ENCODE measurements at places on chromosomes 12 and 14.

- no peak for DNase-seq
These were observed 29.6 kb downstream of the CHST11 start for GRCh38 chr12:104486363-104486750.

DNA sequence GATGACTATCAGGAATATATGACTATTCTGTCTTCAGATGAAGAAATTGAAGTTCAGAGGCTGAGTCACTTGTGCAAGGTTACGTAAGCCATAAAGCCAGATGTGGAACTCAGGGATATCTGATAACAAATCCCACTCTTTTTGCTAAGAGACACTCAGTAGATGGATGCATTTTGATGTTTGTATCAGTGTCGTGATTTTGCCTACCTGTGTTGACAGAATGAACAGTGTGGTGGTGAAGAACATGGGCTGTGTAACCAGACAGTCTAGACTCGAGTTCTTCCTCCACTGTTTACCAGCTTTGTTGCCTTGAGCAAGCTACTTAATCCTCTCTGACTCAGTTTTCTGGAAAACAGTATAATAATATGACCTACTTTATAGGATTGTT lies 93.9 kb downstream of the DAAM1 start:
- peak; percentile 85 for DNase-seq

DNA sequence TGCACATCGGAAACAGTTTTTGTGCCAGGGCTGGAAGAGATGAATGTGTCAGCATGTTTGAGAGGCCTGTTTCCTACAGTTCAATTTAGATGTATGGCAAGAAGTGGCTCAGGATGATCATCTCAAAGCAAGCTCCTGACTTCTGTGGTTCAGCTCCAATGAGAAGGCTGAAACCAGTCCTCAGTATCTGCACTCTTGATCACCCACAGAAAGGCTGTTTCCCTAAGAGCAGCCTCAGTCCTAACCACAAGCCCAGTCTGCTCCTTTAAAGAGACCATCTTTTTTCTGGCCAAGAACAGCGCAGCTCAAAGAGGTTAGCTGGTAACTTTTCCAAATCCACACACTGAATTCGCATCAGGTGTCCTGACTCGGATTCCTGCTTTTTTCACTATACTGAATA lies 19.2 kb downstream of the CSRP2 start:
- no peak for DNase-seq

- DNase-seq, result no peak
These were observed 108.8 kb downstream of the RBM19 start for GRCh38 chr12:113857371-113857770.

DNA sequence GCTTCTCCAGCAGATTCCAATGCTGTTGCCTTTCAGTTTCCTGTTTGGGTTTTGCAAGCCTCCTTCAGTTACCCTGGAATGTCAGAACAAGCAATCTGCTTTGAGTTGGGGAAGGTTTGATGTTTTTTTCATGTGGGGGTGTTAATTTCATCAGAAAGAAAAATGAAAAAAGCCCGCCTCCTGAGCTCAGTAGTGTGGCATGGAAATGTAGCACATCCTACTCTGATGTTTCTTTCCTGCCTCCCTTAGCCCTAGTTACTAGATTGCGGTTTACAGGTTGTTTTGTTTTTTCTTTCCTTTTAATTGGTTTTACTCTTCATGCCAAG lies 22.6 kb downstream of the IFNG-AS1 start:
- DNase-seq, result no peak

DNA sequence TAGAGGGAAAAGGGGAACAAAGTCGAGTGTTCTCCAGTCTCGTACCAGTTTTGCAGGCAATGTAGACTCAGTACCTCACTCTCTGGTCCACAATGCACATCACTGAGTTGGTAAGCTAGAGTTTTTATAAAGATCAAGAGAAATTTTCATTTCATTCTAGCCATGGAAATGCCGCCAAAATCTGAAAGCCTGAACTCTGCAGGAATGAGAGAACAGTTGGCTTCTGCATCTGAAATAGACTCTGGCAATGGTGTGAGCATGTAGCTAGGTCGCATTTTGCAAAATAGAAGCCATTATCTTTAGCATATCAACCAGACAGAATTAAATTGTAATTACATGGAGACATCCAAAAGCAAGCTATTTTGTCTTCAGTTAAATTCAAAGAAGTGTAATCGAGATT lies 381.0 kb downstream of the NOVA1 start:
- no peak for DNase-seq

DNA sequence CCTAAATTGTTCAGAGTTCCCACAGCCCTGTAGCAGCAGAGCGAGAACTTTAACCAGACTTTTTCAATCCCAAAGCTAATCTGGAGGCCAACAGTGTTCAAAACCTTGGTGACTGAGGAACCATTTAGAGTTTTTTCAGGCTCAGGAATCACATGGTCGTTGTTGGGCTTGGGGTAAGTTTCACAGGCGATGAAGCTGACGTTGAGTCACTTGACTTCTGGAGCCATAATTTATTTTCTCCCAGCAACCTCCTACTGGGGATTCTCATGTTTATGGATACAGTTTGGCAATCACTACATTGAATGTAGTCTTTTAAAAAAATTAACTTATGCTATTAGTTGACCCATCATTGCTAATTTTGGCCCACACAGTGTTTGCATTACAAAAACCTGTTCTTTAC lies 34.5 kb downstream of the SSPN start:
- DNase-seq, result no peak

- no peak for DNase-seq
These were observed 31.8 kb upstream of the MIS18BP1 start for GRCh38 chr14:45284802-45285201.

DNA sequence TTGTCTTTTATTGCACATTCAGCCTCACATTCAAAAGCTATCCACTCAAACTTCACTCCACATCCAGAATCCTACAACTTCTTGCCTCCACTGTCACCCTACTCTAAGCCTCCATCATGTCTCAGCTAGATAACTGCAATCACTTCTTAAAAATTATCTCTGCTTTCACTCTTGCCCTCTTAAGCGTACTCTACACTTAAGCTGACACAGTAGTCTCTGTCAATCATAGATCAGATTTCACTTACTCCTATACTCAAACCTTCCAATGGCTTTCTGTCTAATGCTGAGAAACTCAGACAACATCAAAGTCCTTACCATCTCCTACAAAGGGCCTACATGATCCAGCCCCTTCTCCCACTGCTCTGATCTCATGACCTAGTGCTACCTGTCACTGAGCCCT lies 304.1 kb downstream of the ITPR2 start:
- no peak for DNase-seq

- peak; percentile 87 for DNase-seq
These were observed 215.5 kb downstream of the C12orf50 start for GRCh38 chr12:87813476-87814234.

- no peak for DNase-seq
These were observed 130.3 kb downstream of the NDUFA12 start for GRCh38 chr12:94872971-94873733.

GRCh38 chr12:129807136-129807535 lies 96.7 kb downstream of the TMEM132D start:
- DNase-seq, result no peak

DNA sequence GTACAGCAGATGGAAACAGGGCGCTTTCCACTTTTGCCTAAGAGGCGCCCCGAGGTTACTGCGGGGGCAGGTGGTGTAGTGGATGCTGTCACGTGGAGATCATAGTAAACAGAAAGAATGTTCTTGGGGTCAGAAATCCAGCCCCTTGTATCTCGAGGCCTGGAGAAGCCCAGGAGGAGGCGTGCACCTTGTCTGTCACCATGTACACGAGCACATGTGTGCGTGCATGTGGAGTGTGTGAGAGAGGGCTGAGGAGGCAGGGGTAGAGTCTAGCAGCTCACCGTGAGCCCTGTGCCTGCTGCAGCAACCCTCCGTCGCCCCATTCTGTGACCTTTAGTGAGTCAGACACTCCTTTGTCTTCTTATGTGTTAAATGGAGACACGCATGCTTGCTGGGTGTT lies 59.0 kb downstream of the CACNA1C start:
- DNase-seq, result no peak

GRCh38 chr12:29072631-29073030 lies 76.4 kb upstream of the FAR2 start:
- peak; percentile 69 for DNase-seq

GRCh38 chr14:96581026-96581425 lies 78.8 kb downstream of the PAPOLA start:
- DNase-seq, result no peak

GRCh38 chr12:50603817-50604639 lies 99.2 kb downstream of the DIP2B start:
- no peak for DNase-seq

DNA sequence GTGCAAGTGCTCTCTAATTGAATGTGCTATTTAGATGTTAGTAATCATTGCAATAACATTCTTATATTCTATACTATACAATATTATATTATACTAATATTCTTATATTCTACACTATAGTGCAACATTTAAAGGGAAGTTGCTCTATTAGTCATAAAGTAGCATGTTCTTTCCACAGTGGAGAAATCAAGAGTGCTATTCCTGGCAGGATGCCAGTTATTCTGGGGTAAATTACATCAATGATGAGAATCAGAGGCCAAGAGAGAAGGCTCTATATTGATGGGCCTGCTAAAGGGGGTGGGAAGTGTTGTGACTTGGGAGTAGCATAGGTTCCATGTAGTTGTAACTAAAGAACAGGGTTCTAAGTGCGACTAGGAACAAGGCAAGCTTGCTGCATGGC lies 121.5 kb downstream of the SLC15A5 start:
- DNase-seq, result peak; percentile 32

DNA sequence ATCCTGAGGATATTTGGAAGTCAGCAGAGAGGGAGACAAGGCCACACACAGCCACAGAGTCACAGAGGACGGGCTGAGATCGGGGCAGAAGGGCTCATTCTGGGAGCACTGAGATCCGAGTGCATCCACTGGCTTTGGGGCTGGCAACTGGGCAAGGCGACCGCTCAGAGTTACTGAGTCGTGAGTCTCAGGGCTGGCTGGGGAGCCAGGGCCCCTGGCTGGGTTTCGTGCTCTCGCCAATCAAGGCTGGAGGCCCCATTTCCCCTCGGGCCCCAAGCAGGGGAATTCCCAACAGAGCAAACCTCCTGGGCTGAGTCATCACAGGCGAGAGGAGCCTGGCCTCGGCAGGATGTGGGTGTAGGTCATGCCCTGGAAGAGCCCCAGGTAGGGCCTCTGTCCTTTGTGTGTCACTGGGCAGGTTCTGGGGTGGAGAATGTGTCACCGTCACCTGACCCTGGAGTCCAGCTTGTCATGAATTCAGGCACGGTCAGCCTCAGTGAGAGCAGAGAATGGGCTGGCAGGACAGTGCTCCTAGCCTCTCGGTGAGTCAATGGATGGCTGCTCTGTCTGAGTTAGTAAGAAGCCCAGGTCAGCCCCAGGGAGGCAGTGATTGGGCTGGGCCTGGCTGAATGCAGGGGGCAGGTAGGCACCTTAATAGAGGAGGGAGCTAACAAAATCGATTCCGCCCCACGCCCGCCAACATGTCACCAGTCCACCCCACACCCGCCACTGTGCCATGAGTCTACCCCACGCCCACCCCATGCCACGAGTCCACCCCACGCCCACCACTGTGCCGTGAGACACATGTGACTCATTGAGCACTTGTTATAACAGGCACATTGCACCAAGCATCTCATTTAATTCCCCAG lies 16.9 kb downstream of the ASB2 start:
- peak; percentile 97 for DNase-seq

DNA sequence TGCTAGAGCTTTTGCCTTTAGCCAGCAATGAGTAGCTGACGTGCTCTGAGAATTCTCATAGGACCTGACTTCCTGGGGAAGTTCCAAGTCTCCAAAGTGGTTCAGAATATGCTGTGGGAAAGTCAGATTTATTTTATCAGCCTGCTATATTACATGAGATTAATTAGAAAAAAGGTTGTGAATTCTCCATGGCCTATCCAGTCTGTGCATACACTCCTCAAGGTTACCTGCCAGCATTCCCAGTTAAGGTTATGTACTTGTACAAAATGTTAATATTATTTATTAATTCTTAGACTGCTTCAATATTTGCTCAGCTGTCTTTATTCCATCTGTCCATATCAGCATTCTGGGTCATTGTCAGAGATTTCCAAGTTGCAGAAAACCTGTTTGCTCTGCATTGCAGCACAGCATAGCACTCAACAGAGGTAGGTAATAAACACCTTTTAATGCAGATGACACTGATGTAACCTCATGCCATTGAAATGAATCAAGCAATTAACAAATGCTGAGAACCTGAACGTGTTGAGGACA lies 2.7 kb upstream of the SEL1L start:
- peak; percentile 80 for DNase-seq

DNA sequence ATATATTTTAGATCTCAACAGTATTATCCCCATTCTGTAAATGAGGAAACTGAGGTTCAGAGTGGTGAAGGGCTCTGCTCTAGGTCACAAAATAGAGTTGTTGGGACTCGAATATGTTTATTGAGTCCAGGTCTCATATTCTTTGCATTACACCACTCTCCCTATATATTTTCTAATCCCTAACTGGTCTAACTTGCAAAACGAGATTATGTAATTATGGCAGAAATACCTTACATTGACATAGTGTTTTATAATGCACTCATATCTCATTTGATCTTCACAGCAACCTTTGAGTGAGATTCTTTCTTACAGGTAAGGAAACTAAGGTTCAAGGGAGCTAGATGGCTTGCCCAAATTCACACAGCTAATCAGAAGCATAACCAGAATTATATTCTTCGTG lies 106.9 kb upstream of the LRIG3 start:
- DNase-seq, result peak; percentile 63

GRCh38 chr12:58932806-58933681 lies 12.7 kb upstream of the LRIG3 start:
- no peak for DNase-seq

Data from epithelial cell of esophagus (primary cell).